Foreskin keratinocyte (primary cell): ENCODE measurements at places on chromosomes 16 and 17. TPM values are rescaled to one million over a fixed set of nuclear protein-coding genes. Genes with fewer than 3 reads are reported as not detected.

The LDHD gene
- 0.48 and 0.49 TPM in 2 replicates for total RNA-seq

The C16orf92 gene
- not detected in 2 replicates for total RNA-seq

DNA sequence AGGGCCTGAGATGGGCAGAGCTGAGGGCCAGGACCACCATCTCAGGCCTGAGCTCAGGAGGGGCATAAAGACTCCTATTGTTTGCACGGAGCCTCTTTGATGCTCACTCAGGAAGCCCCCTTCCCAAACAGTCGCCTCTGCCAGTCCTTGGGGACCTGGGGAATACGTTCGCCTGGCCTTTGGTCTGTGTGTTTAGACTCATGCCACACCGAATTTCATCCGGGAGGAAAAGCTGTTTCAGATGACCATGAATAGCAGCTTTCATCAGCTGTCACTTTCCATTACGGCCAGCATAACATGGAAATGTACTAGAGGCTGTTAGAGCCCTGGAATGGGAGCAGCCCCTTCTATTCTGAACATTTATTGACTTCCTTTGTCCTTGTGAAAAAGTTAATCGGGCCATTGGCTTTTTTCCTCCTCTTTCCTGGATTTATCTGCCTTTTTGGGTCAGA is 139.0 kb downstream of the HS3ST3A1 start:
- DNase-seq: no peak

- no peak for DNase-seq
Observed at GRCh38 chr16:48912360-48912759, 302.4 kb upstream of the N4BP1 start.

GRCh38 chr16:67013823-67014633 is 14.9 kb upstream of the CBFB start:
- DNase-seq: no peak

DNA sequence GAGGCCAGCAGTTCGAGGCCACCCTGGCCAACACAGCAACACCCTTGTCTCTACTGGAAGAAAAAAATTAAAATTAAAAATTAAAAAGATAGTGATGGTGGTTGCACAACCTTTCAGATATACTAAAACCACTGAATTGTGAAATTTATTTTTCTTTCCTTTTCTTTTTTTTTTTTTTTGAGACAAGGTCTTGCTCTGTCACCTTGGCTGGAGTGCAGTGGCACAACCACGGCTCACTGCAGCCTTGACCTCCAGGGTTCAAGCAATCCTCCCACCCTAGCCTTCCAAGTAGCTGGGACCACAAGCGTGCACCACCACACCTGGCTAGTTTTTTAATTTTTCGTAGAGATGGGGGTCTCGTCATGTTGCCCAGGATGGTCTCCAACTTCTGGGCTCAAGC is 254.4 kb downstream of the SLC39A11 start:
- no peak for DNase-seq

DNA sequence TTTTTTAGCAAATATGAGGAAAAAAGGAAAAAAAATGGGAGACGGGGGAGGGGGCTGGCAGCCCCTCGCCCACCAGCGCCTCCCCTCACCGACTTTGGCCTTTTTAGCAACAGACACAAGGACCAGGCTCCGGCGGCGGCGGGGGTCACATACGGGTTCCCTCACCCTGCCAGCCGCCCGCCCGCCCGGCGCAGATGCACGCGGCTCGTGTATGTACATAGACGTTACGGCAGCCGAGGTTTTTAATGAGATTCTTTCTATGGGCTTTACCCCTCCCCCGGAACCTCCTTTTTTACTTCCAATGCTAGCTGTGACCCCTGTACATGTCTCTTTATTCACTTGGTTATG is 1.2 kb upstream of the TMEM88 start:
- no peak for DNase-seq

- DNase-seq: no peak
Observed at GRCh38 chr17:34125010-34125409, 130.1 kb upstream of the CCL2 start.

DNA sequence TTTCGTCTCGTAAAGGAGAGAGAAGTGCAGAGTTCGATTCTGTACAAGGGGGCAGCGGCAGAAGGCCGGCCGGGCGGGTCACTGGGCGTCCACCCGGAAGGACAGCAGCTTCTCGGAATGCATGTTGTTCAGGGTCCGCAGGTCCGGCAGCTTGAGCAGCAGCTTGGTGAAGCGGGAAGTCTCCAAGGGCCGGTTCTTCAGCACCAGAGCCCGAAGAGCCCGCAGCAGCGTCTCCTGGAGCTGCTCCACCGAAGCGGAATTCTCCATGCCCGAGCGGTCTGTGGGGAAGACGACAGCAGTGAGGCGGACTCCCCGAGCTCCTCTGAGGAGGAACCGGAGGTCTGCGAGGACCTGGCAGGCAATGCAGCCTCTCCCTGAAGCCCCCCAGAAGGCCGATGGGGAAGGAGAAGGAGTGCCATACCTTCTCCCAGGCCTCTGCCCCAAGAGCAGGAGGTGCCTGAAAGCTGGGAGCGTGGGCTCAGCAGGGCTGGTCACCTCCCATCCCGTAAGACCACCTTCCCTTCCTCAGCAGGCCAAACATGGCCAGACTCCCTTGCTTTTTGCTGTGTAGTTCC is 7.3 kb downstream of the NR1D1 start:
- DNase-seq: no peak
